Stimulated activated CD8-positive, alpha-beta memory T cell treated with anti-CD3 and anti-CD28 coated beads, Interleukin-4, amount 100 ng/mL, for 4 hours (primary cell): ENCODE measurements at places on chromosomes 2 and 18.

DNA sequence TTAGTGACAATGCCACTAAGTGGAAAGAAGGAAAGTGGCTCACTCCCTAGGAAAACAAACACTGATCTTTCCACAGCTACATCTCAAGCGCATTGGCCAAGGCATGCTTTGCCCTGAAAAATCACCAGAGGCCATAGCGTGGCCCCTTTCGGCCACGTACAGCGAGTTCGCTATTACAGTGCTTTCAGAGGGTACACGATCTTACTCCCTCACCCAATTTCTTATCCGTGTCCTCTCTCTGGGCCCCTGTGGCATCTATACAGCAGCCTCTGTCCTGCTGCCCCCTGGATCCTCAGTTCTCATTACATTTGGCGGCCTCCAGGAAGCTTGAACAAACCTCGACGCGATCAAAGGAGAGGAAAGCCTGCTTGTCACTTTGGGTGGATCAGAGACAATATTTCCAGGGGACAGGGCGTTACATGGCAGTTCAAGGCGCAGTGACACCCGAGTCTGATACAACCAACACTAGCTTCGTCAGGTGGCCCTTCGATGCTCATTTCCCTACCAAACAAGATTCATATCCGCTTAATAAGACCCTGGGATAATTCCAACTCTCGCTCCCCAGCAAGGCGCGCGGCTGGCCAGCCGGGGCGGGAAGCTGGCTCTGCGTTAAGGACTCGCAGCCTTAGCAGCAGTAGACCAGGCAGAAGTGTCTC, 941 bp downstream of the SKOR2 start:
- DNase-seq: no peak

GRCh38 chr2:227325839-227326195, 766 bp downstream of the MFF start:
- DNase-seq: no peak

DNA sequence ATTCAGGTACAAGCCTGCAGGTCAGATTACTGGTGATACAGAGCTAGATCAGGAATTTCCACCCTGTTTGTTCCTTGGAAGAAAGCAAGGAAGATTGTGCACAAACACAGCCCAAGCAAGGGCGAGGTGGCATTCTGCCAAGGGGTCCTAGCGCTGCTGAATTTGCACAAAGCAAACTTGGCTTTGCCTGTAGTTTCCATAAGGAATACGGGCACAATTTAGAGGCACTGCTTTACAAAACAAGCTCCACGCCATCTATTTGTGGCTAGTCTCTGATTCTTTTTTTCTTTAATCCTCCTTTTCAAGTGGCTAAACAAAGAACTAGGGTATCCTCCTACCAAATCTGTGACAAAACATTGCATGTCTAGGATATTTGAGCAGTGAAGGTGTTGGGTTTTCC, 195.5 kb upstream of the ACVR2A start:
- DNase-seq: no peak

DNA sequence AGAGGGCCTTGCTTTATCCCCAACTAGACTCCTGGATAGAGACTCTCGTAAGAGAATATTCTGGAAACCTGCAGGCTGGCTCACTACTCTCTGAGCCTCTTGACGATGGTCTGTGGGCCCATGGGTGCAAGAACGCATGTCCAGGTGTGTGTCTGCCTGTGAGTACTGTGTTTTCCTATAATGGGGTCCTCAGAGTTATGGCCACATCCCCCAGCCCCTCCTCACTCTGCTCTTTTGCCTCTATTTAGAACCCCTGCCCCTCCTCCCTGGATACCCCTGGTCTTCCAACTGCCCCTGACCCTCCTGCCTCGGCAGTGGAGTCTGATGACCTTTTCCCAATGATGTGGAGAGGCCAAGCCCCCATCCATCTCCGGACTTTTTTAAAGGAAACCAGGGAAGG, 148.1 kb downstream of the ZFP36L2 start:
- DNase-seq: no peak

- no peak for DNase-seq
Observed at GRCh38 chr2:241603686-241604085, 33.3 kb downstream of the THAP4 start.

DNA sequence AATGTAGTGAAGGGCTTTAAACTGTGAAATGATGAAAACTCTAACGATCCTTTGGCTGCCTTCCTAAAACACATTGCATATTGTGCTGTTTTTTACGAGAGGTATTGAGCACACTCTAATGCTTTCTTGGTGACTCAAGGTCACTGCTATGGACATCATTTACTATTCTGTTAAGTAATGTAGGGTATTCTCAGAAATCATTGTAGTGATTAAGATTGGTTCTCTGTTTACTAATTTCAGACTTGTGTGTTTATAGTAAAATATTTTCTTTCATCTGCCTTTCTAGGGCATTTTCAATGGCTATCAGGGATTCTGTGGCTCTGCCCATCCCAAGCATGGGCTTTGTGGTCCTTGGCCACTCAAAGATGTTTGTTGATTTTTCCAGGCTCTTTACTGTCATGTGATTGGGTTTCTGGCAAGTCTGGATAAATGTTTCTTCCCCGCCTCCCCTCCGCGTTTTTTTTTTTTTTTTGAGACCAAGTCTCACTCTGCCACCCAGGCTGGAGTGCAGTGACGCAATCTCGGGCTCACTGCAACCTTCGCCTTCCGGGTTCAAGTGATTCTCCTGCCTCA, 29.3 kb downstream of the UBE2F start:
- no peak for DNase-seq

GRCh38 chr2:220079595-220079994, 452.2 kb downstream of the SLC4A3 start:
- DNase-seq: no peak

DNA sequence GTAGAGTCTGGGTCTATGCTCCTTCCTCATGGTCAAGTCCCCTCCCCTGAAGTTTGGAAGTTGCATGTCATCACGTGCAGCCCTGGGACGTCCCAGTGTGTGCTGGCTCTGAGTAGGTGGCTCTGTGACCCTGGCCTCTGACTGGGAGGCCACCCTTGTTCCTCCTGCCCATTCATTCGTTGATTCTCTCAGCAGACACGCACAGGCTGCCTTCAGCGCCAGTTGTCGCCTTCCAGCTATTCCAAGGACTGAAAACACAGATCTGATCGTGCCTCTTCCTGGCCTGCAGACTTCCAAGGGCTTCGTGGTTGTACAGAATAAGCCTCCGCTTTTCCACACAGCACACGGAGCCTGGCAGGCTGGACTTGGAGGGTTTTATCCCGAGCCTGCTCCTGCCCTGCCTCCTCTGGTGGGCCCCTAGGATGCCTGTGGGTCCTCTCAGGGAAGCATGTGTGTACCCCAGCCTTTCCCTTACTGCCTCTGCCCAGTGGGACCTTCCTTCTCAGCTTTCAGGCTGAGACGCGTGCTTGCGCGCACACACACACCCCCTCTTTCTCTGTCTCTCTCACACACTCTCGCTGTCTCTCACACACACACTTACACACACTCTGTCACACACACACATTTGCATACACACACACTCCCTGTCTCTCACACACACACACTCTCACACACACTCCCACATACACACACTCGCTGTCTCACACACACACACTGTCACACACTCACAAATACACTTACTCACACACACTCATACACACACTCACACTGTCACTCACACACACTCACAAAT, 17.7 kb downstream of the SH3BP4 start:
- no peak for DNase-seq

DNA sequence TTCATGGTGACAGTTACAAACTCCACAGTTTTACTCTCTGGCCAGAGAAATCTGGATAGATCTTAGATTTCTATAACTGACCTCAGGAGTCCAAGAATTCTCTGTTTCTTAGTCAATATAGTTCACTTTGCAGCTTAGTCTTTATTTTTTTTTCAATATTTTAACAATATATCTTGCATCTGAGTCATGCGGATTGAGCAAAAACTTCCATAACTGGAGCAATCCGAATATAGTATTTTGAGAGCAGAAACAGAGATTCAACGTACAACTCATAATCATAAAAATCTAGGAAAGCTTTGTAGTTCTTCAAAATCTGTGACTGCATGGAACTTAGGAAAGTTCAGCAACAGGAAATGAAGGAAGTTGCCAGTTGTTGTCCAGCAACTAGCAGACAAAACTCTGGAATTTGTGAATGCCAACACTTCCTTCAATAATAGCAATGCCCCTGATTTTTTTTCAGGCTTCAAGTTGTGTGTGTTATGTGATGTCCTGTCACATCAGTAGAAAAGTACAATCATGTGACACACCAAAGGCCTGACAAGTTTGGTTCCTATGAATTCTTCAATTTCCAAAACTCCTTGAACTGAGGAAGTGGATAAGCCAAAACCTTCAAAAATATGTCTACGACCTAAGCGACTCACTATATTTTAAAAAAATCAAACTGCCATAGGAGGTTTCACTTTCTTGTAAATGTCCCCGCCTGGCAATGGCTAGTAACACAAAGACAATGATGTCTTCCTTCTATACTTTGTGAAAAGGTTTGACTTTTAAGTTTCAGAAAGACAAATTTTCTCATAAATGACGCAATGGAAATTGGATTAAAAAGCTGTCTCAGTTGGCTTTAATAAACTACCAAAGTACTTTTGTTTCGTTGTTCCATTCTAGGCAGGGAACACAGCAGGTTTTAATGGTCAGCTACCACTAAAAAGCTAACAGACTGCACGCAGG, 510.6 kb downstream of the ERBB4 start:
- no peak for DNase-seq

GRCh38 chr2:32711908-32712501, 84.2 kb downstream of the TTC27 start:
- DNase-seq: no peak

GRCh38 chr2:89845532-89845931, 1154.1 kb downstream of the RPIA start:
- no peak for DNase-seq

DNA sequence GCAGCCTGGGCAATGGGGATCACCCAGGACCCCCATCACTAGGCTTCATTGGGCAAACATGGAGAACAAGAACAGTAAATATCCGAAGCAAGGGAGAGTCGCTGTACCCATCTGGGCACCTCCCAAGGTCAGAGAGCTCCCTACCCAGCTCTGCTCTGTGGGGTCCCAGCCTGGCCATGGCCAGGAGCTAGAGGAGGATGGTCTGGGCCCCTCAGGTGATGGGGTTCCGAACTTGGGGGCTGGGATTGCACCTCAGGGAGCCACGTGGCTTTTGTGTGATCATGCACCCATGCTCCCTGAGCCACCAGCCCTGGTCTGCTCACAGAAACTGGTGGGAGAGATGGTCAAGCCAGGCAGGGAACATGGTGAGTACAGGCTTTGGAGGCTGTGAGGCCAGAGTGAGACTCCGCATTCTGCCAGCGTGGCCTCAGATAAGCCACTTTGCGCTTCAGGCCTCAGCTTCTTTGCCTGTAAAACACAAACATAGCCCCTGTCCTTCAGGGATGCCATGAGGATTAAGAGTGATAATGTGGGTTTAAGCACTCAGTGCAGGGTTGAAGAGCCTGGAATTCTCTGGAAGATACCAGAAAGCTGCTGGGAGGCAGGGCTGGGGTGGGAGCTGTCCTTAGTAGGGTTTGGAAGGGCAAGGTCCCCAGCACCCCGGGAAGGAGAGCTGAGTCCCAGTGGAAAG, 3.0 kb upstream of the NMUR1 start:
- DNase-seq: no peak

GRCh38 chr18:31648966-31649429, 35.4 kb downstream of the B4GALT6 start:
- DNase-seq: no peak

DNA sequence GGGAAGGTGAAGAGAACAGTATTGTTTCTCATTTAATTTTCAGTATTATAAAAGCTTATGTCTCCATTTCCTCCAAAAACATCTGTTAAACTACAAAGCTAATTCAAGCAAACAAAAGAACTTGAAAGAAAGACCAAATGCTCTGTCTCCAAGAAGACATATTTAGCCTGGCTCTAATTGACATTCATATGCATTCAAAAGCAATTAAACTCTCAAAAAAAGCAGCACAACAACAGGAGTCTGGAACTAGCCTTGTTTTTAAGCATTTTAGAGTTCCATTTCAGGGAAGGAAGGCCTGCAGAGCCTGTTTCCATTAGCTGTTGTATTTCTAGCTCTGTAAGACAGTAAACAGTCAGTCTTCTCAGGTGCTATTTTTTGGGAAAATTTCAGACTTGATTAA, 447.9 kb downstream of the TDRD15 start:
- no peak for DNase-seq

DNA sequence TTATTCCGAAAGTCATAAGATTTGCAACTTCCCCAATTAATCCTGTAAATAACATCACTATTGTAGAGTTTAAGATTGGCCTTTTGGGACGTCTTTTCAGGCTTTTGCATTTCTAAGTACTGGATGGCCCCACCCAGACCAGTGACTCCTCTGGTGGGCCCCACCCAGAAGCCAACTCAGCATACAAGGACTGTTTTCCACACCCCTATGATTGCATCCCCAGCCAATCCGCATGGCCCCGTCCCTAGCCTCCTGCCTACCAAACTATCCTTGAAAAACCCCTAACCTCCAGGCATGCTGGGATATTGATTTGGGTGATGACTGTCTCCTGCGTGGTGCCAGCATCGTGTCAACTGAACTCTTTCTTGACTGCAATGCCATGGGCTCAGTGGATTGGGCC, 24.5 kb upstream of the TGIF1 start:
- DNase-seq: no peak

- DNase-seq: no peak
Observed at GRCh38 chr2:235774153-235774870, 280.5 kb downstream of the AGAP1 start.

GRCh38 chr2:182784777-182785176, 68.7 kb downstream of the DNAJC10 start:
- DNase-seq: no peak

GRCh38 chr18:8373486-8373885, 235.8 kb upstream of the RAB12 start:
- DNase-seq: no peak

DNA sequence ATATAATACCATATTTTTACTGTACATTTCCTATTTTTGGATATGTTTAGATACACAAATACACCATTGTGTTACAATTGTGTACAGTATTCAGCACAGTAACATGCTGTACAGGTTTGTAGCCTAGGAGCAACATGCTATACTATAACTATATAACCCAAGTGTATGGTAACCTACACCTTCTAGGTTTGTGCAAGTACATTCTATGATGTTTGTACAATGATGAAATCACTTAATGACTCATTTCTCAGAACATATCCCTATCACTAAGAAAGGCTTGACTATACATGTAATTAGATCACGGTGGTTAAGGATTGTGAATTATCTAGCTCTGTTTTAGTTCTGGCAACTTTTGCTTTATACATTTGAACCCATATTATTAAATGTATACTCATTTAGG, 31.3 kb downstream of the NPHP1 start:
- DNase-seq: no peak

DNA sequence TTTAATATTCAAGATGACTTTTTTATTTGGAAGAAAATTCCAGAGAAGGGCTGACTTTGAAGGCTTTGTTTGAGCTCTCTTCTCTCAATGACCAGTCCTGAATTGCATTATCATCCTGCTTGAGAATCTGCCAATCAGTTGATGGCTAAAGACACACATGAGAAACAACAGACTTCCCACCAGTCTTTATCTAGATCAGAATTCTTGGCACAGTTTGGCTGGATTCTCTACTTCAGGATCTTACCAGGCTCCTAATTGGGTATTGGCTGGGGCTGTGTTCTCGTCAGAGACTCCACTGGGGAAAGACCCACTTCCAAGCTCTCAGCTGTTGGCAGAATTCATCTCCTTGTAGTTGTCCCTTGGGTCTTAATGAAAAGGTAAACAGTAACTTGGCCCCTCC, 86.0 kb downstream of the WDSUB1 start:
- DNase-seq: no peak

- DNase-seq: no peak
Observed at GRCh38 chr18:70142001-70142400, 63.5 kb downstream of the RTTN start.
